Activated T-cell treated with anti-CD3 and anti-CD28 coated beads for 4 hours (primary cell): ENCODE measurements at places on chromosomes 2 and 18.
A peak's percentile ranks its signal among the peaks of the same experiment; 100 is the strongest.

DNA sequence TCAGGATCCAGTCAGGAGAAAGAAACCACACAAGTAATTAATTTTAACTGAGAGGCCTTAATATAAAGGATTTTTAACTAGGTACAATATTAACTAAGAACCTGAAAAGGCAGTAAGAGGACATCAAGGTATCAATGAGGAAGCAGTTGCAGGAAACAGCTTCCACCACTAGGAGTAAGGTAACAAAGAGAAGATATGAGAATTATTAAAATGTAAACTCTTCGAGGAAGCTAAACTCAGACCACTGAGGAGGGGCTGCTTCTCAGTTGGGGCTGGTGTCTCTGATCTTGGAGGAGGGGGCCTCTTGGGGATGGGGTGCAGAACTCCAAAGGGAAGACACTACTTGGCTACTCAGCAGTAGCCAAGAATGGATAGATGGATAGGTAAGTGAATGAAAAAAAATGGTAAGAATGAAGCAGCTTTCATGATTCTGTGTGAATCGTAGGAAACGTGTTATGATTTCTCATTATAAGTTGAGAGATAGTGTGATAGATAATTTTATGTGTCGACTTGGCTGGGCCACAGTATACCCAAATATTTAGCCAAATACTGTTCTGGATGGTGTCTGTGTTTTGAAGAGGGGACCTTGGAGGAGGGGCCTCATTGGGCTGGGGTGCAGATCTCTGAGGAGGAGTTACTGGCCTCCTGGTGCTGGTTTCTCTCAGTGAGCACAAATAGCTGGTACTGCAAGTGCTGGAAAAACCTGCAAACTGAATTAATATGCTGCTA is 547.7 kb upstream of the LRRTM1 start:
- DNase-seq: no peak

DNA sequence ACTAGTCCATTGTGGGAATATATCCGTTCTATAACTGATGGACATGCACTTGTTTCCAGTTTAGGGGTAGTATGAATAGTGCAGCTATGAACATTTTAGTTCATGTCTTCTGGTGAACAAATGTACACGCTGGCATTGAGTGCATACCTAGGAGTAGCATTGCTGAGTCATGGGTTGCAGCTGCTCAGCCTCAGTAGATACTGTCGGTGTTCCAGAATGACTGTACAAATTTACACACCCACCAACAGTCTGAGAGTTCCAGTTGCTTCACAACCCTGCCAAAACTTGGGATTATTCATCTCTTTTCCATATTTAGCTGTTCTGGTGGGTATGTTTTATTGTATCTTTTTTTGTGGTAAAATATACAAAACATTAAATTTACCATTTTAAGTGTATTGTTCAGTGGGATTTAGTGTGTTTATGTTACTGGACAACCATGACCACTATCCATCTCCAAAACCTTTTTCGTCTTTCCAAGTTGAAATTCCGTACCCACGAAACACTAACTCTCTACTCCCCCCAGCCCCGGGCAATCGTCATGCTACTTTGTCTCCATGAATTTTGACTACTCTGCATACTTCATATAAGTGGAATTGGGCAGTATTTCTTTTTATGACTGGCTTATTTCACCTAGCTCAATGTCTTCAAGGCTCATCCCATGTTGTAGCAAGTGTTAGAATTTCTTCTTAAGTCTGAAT is 281.0 kb downstream of the PRKCE start:
- DNase-seq: no peak

DNA sequence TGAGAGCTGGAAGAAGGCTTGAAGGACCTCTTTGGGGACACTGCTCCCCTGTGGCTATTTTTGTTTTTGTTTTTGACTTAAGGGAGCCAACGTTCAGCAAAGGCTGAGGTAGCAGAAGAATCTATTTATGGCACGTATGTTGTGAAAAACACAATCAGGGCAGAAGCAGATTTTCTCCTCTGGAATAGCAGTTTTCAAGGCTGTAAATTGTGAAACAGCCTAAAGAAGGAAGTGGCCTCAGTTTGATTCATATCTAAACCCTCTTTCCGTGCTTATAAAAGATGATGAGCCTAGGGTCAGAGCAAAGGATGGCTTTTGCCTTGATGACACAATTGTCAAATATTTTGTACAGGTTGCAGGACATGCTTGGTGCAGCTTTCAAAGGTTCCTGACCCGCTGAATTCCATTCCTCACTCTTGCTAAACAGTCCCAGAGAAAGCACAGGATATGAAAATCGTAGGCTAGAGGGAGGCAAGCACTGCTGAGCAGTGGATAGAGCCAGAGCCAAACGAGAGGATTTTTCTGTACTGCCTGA is 106.2 kb upstream of the DLX2 start:
- DNase-seq: no peak

DNA sequence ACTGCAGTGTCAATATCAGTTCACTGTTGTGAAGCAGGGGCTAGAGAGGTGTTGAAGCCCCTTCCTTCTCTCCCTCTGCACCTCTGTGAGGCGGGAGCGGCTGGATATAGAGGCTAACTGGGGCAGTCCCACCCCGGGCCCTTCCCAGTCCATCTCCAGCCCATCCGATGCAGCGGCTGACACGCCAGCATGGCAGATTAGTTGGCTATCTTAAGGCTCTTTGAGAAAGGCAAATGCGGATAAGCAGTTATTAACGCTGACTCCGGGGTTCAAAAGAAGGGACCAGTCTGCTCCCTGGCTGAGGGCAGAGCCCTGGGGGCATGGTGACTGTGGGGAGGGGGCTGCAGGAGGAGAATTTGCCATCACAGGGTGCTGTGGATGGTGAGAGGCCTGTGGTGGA is 76.6 kb downstream of the CELF4 start:
- DNase-seq: no peak

- no peak for DNase-seq
These were observed 1.4 kb downstream of the GMPPA start for GRCh38 chr2:219500135-219500534.

- no peak for DNase-seq
These were observed 85.3 kb upstream of the TWSG1 start for GRCh38 chr18:9249254-9249653.

DNA sequence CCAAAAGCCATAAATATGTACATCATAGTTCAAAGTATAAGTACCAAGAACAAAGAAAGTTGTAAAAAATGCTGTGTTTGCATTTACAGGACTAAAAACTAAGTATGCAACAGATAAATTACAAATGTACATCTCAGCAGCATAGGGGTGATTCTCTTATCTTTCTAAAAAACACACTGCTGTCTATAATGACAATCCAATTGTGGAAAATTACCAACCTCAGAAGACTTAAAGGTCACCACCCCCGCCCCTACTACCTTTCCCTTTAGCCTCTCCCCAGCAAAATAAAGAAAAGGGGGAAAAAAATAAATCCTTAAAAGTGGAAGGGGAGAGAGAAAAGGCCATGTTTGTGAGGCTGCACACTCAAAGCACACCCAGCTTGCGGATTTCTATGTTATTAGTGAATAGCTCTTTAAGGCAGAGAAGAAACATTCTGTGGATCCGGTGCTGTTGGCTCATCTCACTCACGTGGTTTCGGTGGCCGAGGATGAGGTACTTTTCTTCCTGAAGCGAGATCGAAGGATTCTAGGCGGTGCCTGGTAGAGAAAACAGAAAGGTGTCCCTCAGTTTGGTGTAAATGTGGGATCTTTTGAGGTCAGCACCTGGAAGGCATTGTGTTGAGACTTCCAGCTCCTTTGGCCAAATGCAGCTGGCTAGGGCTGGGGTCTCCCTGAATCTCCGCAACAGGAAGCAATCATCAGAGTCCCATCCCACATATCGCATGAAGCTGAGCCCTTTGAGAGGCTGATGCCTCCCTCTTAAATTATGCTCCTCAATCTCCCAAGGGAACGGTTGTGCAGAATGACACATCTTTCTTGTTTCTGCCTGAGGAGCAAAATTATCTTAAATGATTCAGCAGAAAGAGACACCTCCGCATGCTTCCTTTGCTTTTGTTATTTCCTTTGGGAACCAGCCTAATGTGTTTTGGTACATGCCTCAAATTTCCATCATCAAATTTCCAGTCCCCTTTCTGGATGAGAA is 17.6 kb downstream of the MRPL35 start:
- no peak for DNase-seq

DNA sequence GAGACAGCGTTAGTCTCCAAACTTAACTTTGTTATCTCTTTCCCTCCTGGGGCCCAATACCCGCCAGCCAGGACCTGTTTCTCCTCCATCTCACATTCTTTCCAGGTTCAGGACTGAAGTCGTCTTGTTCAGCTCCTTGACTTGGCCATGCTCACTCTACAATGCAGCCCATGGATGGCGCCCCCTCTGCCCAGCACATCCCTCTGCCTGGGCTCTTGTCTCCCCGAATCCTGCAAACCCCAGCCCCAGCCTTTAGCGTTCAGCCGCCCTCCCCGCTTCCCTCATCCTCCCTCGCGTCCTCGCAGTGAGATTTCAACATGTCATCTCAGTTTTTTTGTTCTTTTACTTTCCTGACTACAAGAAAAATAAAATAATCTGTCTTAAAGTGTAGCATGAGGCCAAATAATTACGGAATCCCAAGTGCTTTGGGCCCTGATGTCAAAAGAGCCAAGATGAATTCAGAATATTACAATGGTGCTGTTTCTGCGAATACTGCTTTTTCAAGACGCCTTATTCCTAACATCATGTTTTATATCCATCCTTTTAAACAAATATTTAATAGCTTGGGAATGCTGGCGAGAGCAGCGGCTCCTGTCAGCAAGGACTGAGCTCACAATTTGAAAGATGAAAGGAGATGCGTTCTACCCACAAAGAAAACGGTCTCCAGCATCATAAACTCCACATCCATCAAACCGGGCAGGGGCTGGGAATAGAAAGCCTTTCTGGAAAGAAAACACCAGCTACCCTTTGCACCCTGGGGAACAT is 1.0 kb downstream of the FAM178B start:
- no peak for DNase-seq

- no peak for DNase-seq
These were observed 15.9 kb downstream of the KLHL41 start for GRCh38 chr2:169525434-169525833.

- no peak for DNase-seq
These were observed 241.4 kb upstream of the CXCR4 start for GRCh38 chr2:136359121-136359965.

GRCh38 chr18:13376841-13377351 is 158.3 kb downstream of the LDLRAD4 start:
- DNase-seq: peak; percentile 36
